Ovary (tissue), 10 donors: ENCODE measurements at places on chromosomes 2 and 18. TPM values are rescaled to one million over a fixed set of nuclear protein-coding genes. Genes with fewer than 3 reads are reported as not detected.

DNA sequence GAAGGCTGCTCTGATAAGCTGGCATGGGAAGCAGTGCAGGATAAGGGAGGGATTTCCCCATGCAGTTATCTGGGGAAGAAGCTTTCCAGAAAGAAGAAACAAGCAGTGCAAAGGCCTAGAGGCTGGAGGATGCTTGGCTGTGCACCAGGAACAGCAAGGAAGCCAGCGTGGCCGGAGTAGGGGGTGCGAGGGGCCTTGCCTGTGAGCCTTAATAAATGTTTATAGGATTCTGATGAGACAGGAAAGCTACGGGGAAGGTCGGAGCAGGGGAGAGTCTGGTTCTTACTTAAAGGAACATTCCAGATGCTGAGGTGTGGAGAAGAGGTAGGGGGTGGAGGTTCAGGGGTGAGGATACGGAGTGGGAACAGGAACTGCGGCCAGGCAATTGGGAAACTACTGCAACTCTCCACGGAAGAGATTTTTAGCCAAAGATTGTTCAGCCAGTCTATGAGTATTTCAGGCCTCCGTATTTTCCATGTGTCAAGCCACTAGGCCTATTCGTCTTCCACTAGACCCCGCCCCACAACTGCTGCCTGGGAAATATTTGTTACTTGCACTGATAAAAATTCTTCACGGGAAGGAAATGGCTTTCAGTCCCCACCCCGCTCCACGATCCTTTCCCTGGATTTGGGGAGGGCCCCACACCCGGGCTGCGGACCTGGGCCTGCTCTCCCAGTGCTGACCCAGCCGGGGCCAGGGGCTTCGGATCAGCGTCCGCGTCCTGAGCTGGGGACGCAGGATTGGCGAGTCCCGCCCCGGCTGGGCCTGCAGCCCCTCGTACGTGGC, 516 bp downstream of the EIF2AK2 start:
- DNase-seq = peak; percentile 50

GRCh38 chr2:46645681-46646162, 166.4 kb downstream of the TMEM247 start:
- DNase-seq = peak; percentile 64

The SYT4 gene
- total RNA-seq = 0.58 TPM

The HOXD10 gene
- total RNA-seq = 2.1 TPM

The PIEZO2 gene
- total RNA-seq = 3.5 TPM

The LRRTM4 gene
- total RNA-seq = 2.2 TPM

The GLI2 gene
- total RNA-seq = 36.3 TPM
